ENCODE measurements at places on chromosomes 5 and 9. TPM values are rescaled to one million over a fixed set of nuclear protein-coding genes. Genes with fewer than 3 reads are reported as not detected.

DNA sequence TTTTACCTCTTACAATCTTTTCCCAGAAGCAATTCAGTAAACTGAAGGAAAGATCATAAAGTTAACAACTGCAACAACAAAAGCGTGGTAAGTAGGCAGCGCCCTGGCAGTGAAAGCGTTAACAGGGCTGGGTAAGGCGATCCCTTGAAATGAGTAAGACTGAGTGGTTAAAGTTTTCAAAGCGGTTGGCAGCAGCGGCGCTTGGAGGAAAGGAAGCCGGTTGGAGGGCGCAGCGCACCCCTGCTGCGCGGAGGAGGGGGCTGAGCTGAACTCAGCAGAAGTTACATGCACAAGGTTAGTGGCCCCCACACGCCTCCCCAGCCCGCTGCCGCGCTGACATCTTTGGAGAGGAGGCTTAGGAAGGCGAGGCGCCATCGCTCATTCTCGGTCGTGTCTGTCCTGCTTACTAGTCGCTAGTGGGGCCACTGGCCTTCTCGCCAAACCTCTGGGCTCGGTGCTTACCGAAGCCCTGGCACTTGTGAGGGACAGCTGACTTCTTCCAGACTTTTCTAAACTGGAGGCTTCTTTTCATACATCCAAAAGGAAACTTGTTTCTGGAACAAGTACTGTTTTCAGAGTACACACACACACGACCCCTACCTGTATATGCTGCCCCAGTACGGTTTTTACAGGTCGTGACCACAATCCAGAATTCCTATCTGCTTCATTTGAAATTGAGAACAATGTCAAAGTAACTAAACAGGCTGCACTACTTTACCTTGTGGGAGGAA, at the start of gene SH3RF2:
TSS of gene SH3RF2 (plus strand) at position 178 of the 731 bp plus-strand sequence. CDS start 1,351 bp downstream, outside the sequence.
- DNase-seq, result peak; percentile 86

DNA sequence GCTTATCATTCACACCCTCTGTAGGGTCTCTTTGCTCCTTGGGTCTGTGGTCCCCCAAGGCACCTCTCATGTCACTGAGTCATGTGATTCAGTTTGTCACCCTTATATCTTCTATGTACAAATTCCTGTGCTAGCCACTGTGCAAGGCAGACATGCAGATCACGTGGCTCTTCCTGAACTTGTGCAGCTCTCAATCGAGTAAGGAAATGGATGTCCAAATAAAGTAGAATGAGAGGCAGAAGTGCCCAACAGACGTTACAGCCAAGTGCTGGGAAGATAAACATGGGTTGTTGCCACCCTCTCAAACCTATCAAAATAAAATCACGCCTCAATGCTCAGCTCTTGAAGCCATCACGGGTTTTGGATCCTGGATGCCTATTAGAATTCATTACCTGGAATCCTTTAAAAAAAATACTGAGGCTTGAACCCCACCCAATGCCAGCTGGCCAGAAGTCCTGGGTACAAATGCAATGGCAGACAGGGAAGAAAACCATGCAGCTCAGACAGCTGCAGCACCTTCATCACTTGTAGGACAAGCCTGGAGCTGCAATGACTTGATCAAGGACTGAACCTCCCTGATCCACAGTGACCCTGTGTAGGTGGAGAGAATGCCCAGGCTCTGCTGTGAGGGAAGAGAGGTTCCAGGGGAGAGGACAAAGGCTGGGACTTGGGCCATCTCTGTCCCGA, 228.7 kb upstream of the DAP start:
- DNase-seq, result no peak

DNA sequence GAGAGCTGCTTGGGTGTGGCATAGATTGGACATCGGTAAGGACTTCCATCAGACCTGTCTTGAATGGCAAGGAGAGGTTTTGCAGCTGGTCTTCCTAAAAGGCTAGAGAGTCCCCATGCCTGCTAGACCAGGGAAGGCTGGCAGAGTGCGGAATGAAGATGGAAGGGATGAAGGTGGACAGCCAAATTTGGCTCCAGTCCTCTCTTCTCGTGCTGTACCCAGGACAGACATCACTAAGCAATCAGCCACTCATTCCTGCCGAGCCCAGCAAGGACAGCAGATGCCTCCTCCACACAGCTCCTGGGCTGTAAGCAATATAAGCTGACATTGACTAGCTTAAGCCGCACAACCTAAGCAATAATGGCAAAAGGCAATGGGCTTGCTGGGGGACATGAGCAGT, 112.0 kb downstream of the OLFM1 start:
- DNase-seq, result no peak

DNA sequence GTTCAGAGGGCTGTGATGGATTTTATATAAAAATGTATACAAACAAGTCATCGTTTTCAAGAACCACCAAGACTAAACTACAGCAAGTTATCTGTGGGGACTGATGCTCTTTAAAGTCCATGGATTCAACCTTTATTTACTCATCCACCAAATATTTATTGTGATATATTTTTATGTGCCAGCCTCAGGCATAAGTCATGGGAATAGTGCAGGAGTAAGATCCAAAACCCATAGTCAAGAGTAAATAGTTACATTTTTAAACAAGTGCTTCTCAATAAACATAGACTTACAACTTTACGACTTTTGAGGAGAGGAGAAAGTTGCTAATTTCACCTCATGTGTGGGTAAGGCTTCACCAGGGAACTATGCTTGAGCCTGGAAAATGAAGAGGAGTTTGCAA, 24.6 kb downstream of the MACIR start:
- no peak for DNase-seq

- DNase-seq, result no peak
Measured at GRCh38 chr5:151015974-151016587, 4.3 kb upstream of the GPX3 start.

GRCh38 chr5:114238771-114239313, 123.0 kb upstream of the KCNN2 start:
- DNase-seq, result no peak

GRCh38 chr5:151896031-151896691, 28.5 kb downstream of the GLRA1 start:
- DNase-seq, result no peak

DNA sequence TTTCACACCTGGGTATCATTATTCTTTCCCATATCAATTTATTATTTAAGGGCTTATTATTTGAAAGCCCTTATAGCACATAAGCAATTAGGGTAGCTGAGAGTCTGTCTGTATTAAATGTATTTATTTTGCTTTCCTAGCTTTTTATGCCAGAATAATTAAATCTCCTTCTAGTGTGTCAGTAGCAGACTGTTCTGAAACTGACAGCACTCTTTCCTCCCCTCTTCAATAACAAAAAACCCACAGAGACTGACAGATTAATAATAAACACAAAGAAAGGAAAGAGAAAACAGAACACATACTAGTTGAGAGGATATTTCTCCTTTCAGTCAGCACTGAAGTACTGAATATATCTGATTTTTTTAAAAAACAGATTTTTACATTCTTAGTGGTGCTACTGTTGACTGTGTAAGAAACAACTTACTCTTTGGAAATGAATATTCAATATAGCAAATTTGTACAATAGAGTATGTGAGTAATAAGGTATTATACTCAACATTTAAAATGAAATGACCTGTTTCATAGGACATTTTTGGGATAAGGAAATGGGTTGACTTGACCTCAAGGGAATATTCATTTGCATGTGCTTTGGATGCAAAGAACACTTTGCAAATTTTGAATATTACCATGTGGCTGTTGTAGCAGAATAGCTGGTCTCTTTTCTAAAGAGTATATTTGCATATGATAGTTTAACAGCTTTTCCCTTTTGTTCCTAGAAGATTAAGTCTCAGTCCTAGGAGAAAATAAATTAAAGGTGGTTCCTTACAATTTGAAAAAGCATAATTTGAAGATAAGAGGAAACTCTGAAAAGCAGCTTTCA, 208.3 kb downstream of the SPATA31D1 start:
- DNase-seq, result no peak

DNA sequence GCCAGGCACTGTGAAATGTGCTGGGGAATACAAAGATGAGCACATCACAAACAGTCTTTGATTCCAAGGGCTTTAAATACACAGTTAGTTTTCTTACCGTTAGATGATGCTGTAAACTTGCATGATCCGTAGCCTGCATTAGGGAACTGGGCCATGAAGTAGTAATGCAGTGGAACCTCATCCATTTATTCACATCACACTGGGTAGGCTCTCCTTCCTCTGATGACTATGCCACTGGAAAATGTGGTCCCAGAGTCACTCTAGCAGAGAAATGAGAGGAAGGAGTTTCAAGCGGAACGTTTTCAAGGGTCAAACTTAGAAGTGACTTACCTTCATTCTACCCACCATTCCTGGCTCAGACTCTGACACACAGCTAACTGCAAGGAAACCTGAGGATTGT, 26.4 kb downstream of the ZFAND5 start:
- no peak for DNase-seq

- DNase-seq, result no peak
Measured at GRCh38 chr9:29332789-29333188, 1759.5 kb upstream of the C9orf72 start.

- peak; percentile 59 for DNase-seq
Measured at GRCh38 chr5:35815089-35815936, 41.4 kb upstream of the IL7R start.

DNA sequence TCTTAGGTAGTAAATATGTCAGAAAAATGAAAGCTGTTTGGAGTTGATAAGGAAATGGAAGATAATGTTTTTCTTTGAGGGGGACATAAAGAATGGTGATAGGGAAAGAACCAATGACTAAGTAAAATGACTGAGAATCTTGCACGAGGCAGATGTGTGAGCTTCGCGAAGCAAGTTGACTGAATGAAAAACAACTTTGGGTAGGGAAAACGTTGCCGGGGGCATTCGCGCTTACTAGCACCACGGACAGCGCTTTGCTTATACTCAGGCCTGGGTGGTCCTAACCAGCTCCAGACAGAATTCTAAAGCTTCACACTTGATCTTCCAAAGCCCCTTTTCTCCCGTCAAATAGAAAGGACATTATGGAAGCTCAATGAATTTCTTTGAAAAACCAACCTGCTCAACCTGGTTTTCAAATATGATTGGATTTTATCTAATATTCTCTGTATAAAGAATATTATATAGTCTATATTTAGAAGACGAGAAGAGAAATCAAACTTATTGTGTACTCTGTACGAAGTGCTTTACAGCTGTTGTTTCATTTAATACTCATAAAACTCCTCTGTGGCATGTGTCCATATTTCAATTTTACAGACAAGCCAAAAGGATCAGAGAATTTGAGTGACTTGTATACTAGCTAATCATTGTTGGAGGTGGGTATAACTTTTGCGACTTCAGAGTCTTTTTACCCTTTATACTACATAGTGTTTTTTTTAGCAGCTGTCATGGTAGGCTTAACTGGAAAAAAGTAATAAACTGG, 1.9 kb upstream of the CDKN2B start:
- DNase-seq, result peak; percentile 54

GRCh38 chr9:97307091-97307490, 368 bp upstream of the CCDC180 start:
- DNase-seq, result peak; percentile 66

GRCh38 chr5:96207420-96207819, 225.6 kb downstream of the PCSK1 start:
- DNase-seq, result no peak

GRCh38 chr5:10460252-10460906, 18.7 kb downstream of the ROPN1L start:
- peak; percentile 59 for DNase-seq

DNA sequence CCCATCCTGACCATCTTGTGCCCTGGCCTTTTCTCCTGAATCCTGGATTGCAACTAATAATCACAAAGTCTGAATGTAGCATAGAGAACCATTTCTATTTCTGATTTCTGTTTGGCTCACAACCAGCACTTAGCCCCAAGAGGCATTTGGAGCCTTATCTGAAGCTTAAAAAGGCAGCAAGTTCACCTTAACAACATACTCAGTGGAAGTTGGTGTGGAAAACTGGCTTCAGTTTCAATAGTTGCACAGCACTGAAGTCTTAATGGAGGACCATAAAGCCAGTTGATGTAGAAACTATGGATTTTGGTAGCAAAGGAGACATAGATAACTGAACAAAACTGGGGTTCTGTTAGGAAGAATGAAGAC, 574.1 kb downstream of the PSAT1 start:
- no peak for DNase-seq

- DNase-seq, result no peak
Measured at GRCh38 chr5:61674378-61674777, 342.3 kb downstream of the ZSWIM6 start.

DNA sequence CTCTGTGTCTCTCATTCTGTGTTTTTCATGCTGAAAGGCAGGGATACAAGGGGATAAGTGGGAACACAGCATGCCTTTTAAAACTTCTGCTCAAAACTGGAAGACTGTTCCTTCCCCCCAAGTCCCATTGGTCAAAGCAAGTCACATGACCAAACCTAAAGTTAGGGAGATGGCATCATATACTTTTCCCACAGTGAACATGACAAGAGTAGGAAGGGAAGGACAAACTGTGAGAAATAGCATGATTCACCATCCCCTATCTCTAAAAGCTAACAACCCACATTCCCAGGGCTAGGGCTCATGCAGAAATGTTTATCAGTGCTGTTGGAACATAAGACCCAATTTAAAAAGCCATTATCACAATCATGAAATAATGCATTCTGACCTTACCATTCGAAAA, 24.2 kb upstream of the SHISAL2B start:
- DNase-seq, result no peak

DNA sequence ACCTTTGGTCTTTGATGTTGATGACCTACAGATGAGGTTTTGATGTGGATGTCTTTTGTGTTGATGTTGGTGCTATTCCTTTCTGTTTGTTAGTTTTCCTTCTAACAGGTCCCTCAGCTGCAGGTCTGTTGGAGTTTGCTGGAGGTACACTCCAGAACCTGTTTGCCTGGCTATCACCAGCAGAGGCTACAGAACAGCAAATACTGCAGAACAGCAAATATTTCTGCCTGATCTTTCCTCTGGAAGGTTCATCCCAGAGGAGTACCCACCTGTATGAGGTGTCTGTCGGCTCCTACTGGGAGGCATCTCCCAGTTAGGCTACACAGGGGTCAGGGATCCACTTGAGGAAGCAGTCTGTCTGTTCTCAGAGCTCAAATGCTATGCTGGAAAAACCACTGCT, 694.5 kb upstream of the CDH6 start:
- DNase-seq, result no peak

- no peak for DNase-seq
Measured at GRCh38 chr5:142484821-142485387, 160.1 kb upstream of the SPRY4 start.

DNA sequence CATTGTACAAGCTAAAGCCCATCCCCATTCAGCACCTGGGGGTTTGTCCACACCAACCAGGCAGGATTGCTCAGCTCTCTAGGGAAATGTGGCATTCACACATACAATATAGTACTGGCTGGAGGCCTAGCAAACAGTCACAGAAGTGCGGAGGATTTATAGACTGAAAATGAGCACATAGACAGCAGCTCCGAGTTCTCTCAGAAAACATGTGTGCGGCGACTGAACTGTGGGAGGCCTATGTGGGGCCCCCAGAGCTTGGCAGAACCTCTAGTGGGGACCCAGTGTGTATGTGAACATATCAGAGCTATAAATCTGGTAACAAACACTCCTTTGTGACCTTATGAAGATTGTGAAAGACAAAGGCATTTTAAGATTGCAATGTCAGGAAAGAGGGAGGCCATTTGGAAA, 431.1 kb downstream of the DTWD2 start:
- DNase-seq, result no peak

The HTR1A gene
- total RNA-seq, result not detected

The FLT4 gene
- 66.5 TPM for total RNA-seq

The SELENOP gene
- total RNA-seq, result not detected

The PHYHD1 gene
- total RNA-seq, result 0.30 TPM

The TAF7 gene
- total RNA-seq, result 55.0 TPM

The TAF11L7 gene
- total RNA-seq, result not detected

The SLC1A1 gene
- total RNA-seq, result 8.3 TPM

The CCL27 gene
- not detected for total RNA-seq

The ELAVL2 gene
- 0.20 TPM for total RNA-seq

The NDOR1 gene
- total RNA-seq, result 26.7 TPM

The PCDHGA11 gene
- 10.3 TPM for total RNA-seq

The IRGM gene
- not detected for total RNA-seq

The FAM53C gene
- total RNA-seq, result 37.4 TPM

The PCDHB10 gene
- total RNA-seq, result 0.62 TPM
